ENCODE measurements at places on chromosomes 1 and 21.

DNA sequence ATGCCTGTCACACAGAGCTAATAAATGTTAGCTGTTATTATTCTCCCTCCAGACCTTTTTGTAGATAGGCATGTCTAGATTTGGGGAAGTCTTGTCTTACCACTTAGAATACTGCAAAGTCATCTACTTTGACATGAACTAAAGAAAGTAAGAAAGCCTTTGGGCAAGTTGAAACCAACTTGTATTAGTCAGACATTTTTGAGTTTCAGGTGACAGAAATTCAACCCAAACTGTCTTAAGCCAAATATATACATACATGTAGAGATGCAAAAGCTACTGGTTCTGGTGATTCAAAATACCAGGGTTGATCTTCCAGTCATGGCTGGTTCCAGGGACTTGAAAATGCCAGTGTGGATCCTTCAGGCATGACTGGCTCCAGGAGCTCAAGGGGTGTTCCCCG, 276.8 kb upstream of the TMEM51 start:
- no peak for DNase-seq

DNA sequence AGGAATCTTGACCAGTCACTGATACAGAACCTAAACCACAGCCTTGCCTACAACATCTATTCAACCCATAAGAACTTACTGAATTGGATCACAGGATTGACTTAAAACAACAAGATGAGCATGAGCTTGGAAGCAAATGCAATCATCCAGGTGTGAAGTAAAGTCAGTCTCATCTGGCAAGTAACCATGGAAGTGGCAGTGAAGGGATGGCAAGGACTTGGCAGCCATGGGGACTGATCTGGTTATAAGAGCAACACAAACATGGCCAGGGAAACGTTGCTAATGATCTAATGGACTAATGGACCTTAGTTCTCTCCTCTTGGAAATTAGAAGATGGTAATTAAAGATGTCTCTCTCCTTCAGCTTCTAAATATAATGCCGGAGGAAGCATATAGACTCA, 133.1 kb downstream of the VAV3 start:
- no peak for DNase-seq

DNA sequence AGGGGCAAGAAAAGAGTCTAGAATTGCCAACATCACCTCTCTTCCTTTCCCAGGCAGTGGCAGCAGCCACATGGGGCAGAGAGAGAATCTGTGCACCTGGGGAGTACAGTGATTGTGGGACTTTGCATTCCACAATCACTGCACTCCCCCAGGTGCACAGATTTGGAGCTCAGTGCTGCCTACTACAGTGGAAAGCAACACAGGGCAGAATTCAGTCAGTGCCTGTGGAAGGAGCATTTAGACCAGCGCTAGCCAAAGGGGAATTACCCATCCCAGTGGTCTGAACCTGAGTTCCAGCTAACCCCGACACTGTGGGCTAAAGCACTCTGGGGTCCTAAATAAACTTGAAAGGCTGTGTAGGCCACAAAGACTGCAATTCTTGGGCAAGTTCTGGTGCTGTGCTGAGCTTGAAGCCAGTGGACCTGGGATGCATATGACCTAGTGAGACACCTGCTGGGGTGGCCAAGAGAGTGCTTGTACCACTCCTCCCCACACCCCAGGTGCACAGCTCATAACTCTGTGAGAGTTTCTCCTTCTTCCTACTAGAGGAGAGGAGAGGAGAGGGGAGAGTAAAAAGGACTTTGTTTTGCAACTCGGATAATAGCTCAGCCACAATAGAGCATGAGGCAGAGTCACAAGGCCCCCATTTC, 50.3 kb downstream of the NUP210L start:
- DNase-seq: no peak

DNA sequence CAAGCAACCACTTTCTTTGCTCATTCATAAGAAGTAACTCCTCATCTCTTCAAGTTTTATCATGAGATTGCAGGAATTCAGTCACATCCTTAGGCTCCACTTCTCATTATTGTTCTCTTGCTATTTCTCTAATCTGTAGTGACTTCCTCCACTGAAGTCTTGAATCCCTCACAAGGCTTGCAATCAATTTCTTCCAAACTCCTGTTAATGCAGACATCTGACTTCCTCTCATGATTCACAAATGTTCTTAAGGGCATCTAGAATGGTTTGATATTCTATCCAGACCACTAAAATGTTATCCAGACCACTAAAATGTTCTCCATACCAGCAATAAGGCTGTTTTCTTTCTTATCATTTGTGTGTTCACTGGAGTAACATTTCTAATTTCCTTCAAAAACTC, 528.1 kb downstream of the DPYD start:
- DNase-seq: no peak

- no peak for DNase-seq
These were observed 26.5 kb downstream of the ELAPOR1 start for GRCh38 chr1:109140392-109140791.

DNA sequence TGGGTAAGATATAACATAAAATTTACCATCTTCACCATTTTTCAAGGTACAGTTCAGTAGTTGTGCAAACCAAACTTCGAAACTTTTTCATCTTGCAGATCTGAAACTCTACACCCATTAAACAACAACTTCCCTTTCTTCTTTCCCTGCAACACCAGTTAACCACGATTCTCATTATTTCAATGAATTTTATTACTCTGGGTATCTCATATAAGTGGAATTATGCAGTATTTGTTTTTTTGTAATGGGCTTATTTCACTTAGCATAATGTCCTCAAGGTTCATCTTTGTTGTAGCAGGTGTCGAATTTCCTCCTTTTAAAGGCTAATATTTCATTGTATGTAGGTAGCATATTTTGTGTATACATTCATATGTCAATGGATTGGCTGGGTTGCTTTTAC, 146.1 kb downstream of the SPATA46 start:
- DNase-seq: no peak
